ENCODE measurements at places on chromosomes 7 and 10.

DNA sequence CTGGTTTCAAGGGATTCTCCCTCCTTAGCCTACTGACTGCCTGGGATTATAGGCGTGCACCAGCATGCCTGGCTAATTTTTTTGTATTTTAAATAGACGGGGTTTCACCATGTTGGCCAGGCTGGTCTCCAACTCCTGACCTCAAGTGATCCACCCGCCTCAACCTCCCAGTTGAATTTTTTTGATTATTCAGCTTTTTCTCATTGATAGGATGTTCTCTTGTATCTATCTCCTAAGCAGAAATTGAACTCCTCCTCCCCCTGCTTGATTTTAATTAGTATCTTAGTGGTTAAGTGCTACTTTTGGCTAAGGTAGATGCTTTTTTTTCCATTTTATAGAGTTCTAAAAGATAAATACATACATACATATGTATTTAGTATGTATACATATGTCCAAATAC is 101.0 kb downstream of the ZNF277 start:
- DNase-seq = no peak

- no peak for DNase-seq
These were observed 20.3 kb downstream of the STARD3NL start for GRCh38 chr7:38198366-38198765.

- DNase-seq = peak; percentile 65
These were observed 21.0 kb upstream of the GNA12 start for GRCh38 chr7:2864999-2865670.

GRCh38 chr7:70607759-70608158 is 524.2 kb upstream of the GALNT17 start:
- no peak for DNase-seq

DNA sequence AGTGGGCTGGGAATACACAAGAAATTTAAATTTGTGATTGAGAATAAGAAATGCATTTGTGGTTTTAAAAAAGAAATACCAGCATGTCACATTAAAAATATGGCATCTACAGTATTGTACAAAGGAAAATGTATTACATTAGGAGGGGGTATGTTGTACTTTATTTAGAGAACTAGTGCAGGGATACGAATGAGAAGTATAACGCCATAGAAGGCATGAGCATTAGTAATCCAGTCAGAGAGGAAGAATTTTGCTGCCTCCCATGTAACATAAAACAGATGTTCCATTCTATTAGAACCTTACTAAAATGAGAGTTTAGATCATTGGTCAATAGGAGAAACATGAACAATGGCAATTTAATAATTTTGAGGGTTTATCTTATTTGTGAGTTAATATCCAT is 182.2 kb downstream of the ADK start:
- DNase-seq = peak; percentile 70

DNA sequence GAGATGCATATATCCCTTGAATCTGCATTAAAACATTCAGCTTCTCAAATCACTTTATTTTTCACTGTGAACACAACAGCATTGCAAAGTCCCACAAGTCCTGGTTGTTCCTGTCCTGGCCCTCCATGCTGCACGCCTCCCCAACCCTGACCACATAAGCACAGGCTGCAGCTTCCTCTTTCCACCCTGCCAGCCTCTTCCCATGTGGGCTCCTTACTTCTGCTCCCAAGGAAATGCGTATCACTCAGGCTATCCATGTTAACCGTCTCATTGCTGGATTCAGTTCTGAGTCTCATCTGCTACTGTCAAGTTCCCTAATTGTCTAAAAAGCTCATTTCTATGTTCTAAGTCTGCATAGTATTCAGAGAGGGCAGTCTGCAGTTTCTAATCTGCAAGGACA is 89.7 kb upstream of the ZPBP start:
- no peak for DNase-seq

- DNase-seq = no peak
These were observed 27.1 kb downstream of the RBM17 start for GRCh38 chr10:6115824-6116350.

DNA sequence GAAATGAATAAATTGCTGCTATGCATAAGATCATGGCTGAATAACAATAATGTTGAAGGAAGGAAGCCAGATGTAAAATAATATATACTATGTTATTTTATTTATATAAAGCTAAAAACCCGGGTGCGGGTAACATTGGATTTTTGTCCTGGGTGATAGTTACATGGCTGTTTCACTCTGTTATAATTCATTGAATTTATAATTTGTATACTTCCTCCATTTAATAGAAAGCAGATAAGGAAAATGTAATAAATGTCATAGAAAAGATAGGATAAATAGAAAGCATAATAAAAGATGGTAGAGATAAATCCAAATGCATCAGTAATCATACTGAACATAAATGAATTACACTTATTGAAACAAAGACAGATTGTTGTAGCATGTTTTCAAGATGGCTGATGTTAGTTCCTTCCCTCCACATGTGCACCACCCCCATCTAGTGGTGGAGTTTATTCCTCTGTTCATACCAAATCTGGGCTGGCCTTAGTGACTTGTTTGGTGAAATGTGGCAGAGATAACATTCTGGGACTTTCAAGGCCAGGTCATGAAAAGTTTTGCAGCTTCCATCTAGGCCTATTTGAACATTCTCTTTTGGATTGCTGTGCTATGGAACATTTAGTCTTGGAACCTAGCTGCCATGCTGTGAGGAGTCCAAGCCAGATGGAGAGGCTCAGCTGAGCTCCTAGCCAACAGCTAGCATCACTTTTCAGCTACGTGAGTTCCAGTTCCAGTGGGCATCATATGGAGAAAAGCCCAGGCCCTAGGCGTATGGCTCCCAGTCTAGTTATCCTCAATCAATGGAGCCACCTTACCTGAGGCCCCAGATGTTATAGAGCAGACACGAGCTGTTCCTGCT is 46.9 kb downstream of the AHCYL2 start:
- DNase-seq = peak; percentile 64

- no peak for DNase-seq
These were observed 7.6 kb upstream of the C10orf105 start for GRCh38 chr10:71727105-71727737.

GRCh38 chr10:89269433-89270152 is 18.0 kb upstream of the LIPA start:
- no peak for DNase-seq

- no peak for DNase-seq
These were observed 35.0 kb downstream of the ELFN1 start for GRCh38 chr7:1704811-1705738.

Data from astrocyte of the spinal cord (primary cell).